CD4-positive, alpha-beta T cell treated with Interleukin-12 subunit alpha and Interleukin-12 subunit beta, for 1 hour (primary cell): ENCODE measurements at places on chromosomes 12 and 14.

DNA sequence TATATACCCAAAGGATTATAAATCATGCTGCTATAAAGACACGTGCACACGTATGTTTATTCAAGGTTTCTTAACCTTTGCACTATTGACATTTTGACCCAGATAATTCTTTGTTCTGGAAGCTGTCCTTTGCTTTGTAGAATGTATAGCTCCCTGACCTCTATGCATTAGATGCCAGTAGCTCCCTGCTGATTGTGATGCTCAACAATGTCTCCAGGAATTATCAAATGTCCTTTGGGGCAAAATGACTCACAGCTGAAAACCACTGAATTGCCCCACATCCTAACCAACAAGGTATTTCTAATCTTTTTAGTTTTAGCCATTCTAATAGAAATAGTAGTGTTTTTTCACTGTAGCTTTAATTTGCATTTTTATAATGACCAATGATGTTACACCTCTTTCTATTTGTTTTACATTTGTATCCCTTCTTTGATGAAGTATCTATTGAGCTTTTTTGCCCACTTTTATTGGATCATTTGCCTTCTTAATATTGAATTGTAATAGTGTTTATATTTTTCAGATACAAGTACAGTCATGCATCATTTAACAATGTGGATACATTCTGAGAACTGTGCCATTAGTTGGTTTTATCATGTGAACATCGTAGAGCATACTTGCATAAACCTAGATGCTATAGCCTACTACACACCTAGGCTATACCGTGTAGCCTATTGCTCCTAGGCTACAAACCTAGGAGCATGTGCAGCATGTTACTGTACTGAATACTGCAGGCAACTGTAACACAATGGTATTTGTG lies 10.4 kb upstream of the NOPCHAP1 start:
- no peak for DNase-seq

DNA sequence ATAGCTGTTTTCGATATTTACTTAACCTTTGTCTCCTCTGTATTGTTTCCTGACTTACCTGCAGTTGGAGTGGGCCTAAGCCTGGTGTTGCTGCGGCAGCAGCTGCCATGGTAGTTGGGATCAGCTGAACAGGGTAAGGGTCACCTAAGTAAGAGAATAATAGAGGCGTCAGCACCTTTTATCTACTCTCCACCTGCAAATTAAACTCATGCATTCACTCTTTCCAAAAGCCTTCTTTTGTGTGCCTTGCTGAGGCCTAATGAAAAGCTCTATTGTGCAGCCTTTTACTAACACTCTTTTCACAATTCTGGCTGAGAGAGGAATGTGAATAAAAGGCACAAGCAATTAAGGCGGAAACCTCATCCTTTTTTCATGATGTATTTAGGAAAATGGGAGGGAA lies 308.7 kb downstream of the SOX5 start:
- DNase-seq = no peak

DNA sequence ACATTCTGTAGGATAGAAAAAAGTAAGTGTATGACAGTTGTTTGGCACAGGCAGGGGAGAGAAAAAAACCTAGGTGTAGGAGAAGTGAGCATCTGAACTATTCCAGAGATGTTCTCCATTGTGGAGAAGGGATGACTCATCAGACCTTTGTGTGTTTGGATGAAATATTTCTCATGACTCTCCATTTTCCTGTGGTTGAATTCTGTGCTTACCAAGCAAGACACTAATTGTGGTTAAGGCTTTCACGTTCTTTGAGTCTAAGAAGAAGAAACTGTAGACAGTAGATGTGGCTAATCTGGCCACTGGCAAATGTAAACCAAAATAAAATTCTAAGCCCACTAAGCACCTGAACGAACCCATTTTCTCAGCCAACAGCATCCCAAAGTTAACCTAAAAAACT lies 107.9 kb upstream of the GZMB start:
- no peak for DNase-seq

GRCh38 chr12:42490261-42490842 lies 99.2 kb downstream of the PRICKLE1 start:
- no peak for DNase-seq

GRCh38 chr14:63453443-63453936 lies 89.7 kb downstream of the PPP2R5E start:
- DNase-seq = no peak

GRCh38 chr12:66210840-66211239 lies 21.8 kb downstream of the IRAK3 start:
- DNase-seq = no peak

DNA sequence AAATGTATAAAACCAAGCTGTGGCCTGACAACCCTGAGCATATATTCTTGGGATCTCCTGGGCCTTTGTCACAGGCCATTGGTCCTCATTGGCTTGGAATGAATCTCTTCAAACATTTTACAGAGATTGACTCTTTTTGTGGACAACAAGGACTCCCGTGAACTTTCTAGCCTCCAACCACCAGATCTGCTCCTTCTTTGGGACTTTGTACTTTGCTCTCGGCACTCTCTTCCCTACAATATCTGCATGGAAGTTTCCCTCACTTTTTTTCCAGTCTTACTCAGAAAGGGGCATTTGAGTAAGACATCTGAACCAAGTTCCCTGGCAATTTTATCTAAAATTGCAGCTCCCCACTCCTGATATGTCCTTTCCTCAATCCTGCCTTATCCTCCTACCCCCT lies 158.8 kb downstream of the PHLDA1 start:
- DNase-seq = no peak

- peak; percentile 75 for DNase-seq
Observed at GRCh38 chr12:44930972-44931600, 55.0 kb upstream of the NELL2 start.

DNA sequence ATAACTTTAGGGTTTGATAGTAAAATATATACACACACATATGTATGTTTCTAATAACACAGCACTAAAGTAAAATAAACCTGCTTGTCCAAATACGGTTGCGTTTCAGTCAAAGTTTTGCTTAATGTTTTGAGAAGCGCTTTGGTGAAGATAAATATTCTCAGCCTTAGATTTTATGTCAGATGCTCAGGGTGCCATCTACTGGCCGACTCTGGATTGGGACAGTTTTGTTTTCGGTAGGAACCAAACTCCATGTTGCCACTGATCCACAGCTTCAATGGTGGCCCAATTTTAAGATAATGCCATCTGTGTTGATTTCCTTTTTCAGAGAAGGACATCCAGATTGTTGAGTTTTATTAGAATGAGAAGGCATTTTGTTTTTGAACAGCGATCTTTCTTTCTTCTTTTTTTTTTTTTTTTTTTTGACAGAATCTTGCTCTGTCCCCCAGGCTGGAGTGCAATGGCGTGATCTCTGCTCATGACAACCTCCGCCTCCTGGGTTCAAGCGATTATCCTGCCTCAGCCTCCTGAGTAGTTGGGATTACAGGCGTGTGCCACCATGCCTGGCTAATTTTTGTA lies 43.1 kb downstream of the LLPH start:
- DNase-seq = peak; percentile 45

DNA sequence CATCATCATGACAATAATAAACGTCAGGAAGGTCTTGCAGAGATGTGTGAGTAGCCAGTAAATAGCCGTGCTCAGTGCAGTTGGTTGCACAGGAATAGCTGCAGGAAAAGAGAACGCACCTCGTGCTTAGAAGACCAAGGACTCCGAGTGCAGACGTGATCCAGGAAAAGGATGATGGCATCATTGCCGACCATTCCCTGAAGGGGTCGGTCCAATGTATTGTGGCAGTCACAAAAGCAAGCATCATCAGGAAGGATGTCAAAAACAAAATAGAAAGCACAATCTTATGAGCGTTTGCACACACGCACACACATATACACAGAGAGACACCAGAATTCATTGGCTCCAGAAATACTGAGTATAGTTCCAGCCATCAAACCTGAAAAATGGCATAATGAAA lies 12.8 kb downstream of the DUSP6 start:
- no peak for DNase-seq

- DNase-seq = peak; percentile 60
Observed at GRCh38 chr12:7142056-7142644, 12.0 kb downstream of the CLSTN3 start.

- DNase-seq = no peak
Observed at GRCh38 chr14:95725685-95726336, 11.9 kb upstream of the TCL1A start.

- DNase-seq = no peak
Observed at GRCh38 chr12:64600164-64600561, 10.1 kb upstream of the RASSF3 start.

DNA sequence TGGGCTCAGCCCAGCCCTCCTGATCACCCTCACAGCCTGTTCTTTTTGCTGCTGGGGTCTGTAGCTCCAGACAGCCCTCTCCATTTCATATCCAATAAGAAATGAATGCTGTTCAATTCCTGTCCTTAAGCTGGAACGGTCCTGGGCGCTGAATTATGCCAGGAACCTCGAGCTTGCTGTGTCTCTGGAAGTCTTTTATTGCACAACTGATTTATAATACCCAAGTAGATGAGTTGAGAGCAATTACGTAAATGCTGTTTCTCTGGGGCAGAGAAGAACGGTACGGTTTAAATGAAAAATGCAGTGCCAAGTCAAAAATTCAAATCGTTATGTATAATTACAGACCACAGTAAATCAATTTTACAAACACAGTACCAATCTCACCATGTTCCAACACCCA lies 161.0 kb downstream of the SAMD4A start:
- no peak for DNase-seq

GRCh38 chr14:99774556-99775307 lies 18.5 kb upstream of the EML1 start:
- DNase-seq = no peak

DNA sequence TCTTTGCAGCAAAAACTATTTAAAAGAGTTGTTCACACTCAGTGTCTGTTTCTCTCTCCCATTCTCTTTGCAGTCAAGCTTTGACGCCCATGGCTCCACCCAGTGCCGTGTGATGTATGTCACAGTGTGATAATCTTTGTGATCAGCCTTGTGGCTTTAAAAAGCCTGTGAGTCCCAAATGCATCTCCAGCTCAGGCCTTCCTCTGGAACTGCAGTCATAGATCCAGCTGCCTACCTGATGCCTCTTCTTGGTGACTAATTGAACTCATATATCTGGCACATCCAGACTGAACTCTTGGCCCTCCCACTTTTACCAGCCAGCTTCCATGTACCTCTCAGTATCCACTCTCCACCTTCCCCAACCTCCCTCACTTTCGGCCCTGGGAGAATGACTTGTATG lies 182.8 kb upstream of the ARHGAP5 start:
- no peak for DNase-seq

GRCh38 chr12:29858270-29858786 lies 74.6 kb upstream of the TMTC1 start:
- no peak for DNase-seq
